T-cell (primary cell): ENCODE measurements at places on chromosomes 3 and 15.

- no peak for DNase-seq
Measured at GRCh38 chr3:195140410-195140809, 130.5 kb downstream of the XXYLT1 start.

- no peak for DNase-seq
Measured at GRCh38 chr3:189903562-189904250, 217.0 kb downstream of the P3H2 start.

DNA sequence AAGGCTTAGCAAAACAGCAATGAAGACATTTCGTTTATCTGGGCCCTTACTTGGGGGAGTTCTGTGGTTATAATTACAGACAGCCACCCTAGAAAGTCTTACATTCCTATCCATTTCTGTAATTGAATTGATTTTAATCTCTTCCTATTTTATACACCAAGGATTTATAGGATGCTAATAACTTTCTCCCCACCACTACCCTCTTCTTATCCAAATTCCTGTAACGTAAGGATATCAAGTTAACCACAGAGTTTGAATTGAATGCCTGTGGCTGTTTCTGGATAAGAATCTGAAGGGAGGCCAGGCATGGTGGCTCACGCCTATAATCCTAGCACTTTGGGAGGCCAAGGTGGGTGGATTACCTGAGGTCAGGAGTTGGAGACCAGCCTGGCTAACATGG lies 78.6 kb downstream of the MLH1 start:
- DNase-seq = no peak

GRCh38 chr3:11548721-11549131 lies 95.0 kb downstream of the VGLL4 start:
- DNase-seq = no peak

DNA sequence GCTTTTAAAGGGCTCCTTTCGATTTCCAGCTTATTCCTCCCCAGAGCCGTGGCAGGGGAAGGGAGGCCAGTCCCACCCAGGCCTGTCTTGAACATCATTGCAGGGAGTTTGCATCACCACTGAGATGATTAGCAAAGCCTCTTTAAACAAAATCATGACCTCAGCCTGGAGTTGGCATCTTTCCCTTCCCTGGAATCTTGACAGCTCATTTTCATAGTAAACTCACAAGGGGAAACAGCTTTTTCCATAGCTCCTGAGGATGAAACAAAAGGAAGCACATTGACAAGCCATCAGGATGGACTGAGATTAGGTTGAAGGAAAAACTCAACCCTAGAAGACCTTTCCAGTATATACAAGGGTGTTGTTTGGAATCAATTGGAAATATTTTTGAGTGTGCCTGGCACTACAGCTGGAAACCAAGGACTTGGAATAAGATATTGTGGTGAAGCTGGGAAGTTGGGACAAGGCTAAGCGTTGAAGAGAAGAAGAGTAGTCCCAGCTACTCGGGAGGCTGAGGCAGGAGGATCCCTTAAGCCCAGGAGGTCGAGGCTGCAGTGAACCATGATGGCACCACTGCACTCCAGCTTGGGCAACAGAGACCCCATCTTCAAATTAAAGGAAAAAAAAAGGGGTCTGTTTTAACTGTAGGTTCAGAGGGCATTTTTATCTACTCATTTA lies 3.1 kb upstream of the LARP6 start:
- no peak for DNase-seq

DNA sequence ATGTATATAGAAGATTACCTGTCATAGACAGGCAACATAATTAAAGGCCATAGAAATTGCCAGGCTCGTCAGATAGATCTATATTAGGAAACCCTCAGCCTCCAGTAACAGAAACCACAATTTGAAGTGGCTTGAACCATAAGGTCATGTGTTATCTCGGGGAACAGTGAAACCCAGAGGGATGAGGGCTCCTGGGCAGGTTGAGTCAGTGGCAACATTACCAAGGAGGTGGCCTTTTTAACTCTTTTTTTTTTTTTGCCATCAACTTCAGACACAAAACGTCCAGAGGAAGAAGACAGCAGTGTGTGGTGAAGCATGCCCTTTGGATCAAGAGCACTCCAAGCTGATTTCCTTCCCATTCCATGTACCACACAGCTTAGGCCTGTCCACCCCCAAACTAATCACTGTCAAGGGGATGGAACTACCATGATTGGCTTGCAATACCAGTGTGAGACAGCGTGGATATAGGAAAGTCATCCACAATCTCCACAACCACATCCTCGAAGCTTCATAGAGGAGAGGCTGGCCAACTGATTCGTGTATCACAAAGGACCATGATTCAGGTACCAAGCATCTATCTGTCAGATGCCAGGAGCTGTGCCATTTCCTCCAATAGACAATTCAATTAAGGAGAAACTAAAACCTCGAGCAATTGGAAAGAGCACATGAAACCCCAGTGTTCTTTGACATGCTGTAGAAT lies 999 bp upstream of the KIF7 start:
- no peak for DNase-seq

GRCh38 chr15:98699591-98700424 lies 51.5 kb downstream of the IGF1R start:
- DNase-seq = no peak

DNA sequence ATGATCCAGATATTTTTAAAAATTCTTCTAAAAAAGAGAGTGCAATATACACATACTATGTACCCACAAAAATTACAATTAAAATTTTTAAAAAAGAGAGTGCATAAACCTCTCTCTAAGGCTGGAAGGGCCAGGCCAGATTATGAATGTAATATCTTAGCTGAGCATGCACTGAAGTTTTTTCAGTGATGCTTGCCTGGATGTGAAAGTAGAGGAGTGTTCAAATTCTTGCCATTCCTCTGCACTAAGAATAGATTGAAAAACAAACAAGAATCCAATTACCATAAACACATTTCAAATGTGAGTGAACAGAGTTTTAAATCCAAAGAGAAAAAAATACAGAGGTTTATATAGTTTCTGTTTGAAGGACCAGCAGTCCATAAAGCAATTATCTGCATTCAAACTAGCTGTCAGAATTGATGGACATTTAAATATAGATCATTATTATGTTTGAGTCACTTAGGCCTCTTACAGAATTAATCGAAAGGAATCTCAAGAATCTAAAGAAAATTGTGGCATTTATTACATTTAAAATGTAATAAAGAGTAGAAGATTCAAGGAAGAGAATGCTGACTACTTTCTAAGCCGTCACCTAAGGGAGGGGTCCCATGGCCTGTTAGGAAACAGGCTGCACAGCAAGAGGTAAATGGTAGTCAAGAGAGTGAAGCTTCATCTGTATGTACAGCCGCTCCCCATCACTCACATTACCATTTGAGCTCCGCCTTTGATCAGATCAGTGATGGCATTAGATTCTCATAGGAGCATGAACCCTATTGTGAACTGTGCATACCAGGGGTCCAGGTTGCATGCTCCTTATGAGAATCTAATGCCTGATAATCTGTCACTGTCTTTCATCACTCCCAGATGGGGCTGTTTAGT lies 159.3 kb upstream of the MDFIC2 start:
- no peak for DNase-seq

DNA sequence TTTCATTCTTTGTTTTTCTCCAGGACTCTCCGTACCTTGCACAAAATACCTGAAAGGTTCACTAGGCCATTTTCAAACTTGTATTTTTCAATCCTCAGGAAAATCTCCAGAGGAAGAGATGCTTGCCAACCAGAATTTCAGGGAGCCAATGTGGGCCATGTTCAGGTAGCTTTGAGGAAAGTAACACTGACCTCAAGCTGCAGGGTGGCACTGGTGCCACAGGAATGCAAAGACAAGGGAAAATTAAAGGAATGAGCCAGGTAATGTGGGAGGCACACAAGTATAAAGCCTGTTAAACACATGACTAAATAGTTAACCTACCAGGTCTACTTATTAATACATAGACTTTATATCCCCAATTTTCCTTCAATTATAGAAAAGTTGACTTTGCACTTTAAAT lies 51.9 kb upstream of the GAP43 start:
- no peak for DNase-seq

DNA sequence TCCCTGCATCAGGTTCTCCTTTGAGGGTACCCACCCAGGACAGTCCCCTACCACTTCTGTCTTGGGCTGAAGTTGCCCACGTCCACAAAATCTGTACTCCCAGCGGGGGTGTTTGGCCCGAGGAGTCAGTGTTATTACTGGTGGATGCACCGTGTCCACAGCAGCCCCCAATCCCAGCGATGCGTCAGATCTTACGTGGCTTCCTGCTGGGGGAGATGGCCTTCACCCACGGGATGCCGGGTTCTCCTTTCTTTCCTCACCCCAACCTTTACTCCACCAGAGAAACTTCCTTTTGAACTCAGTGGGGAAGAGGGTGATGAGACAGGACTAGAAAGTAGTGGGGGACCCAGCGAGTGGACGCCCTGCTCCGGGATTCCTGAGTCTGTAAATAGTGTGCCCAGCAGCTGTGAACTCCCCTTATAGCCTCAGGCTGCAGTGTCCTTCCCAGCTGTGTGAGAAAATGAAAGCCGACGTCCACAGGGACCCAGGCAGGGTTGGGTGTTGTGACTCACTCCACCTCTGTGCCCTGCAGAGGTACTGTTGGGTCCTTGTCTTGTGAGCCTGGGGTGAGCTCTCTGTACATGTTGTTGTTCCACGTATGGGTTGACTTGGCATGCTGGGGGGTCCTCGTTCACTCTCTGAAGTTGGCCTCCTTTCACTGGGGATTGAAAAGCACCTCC lies 31.5 kb downstream of the CRTAP start:
- no peak for DNase-seq

DNA sequence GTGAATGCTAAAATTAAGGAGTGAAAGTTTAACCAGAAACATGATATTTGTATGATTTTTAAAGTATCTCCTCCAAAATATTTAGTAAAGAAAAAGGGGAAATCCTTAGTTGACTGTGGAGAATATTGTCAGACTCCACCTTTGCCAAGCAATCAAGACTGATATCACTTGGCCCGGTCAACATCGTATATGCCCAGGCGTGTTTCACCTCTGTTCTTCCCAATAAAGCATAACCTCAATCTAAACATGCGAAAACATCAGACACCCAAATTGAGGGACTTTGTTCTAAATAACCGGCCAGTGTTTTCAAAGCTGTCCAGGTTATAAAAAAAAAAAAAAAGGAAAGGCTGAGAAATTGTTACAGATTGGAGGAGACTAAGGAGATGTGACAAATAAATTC lies 54.2 kb upstream of the PPP4R2 start:
- DNase-seq = no peak

GRCh38 chr3:180680097-180680430 lies 775 bp upstream of the CCDC39 start:
- peak; percentile 5 for DNase-seq

GRCh38 chr15:93033434-93034045 lies 55.5 kb downstream of the RGMA start:
- no peak for DNase-seq

- DNase-seq = no peak
Measured at GRCh38 chr15:75738014-75738646, 25.5 kb upstream of the CSPG4 start.

GRCh38 chr15:88571153-88571851 lies 24.8 kb upstream of the DET1 start:
- DNase-seq = no peak

DNA sequence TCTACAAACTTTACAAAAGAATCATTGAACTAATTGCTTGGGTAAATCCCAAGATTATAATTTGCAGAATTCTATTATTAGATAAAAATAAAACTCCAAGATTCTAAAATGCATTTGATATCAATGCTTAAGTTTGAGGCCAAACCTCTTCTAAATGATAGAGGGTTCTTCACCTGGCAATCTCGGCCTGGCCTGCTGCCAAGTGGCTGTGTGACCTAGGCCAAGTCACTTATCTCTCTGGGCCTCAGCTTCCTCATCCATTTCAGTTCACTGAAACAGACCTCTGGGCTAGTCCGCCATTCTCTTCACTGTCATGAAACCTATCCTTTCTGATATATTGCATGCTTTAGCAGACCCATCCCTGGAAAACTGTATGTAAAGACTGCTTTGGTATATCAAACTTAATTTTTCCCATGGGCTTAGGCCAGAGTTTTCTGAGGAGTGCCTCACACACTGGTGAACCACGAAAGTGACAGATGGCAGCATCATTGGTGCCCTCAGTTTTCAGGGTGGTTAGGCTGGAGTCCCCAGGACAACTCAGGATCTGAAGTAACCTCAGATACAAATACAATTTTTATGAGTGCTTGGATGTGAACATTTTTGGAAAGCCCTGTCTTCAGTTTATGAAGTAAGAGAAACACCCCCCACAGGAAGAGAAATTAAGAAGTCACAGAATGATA lies 21.8 kb downstream of the NUDT16 start:
- DNase-seq = no peak

GRCh38 chr15:64245405-64245804 lies 82.6 kb upstream of the PPIB start:
- DNase-seq = no peak

- DNase-seq = no peak
Measured at GRCh38 chr3:114697401-114697800, 403.6 kb downstream of the TIGIT start.

DNA sequence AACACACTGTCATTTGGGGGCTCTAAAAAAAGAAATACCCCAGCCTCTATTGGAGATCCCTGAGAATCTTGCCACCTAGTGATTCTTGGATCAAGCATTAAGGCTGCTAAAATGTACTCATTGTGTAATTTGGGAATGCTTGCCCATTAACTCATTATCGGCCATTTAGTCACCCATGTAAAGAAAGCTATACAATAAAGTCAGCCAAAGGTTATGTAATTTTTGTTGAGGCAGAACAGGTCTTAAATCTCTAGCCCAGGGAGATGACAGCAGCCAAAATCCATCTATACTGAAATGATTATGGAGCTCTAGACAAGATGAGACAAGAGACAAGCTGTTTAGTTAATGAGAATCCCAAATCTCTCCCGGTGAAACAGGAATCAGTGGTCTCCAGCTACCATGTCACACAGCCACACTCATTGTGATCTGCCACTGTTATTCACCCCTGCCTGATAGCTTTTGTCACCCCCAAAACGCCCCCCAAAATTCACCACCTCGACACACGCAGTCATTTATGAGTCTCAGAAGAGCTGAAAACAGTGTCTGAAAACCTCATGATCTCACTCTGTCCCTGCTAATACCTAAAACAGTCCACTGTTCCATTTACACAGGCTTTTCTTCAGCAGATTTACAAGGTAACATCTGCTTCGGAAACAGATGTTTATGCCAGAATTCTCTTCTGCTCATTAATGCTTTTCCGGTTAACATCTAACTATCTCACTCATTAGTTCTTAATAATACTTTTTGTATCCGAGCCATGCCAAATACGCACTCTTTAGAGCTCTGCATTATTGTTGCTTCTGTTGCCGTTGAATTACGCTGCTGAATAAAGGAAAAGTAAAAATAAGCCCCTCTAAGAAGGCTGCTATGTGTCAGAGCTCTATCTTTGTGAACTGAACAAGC lies 138.5 kb downstream of the RORA start:
- no peak for DNase-seq

DNA sequence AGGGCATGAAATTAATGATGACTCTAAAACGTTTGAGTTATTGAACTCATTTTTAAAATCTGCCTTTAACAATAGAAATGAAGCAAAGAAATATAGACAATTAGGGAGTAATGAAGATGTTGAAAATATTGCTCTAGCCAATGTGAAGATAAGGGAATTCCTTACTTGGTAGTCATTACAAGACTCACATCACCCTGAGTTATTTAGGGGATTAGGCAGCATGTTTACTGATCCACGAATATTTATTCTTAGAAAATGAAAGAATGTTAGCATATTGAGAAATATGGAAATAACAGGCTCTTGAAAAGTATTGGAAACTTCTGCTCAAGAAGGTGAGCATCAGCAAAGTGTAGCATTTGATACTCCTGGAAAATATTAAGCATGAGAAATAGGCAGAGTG lies 398.1 kb upstream of the ARPP21 start:
- no peak for DNase-seq
